AML-193 (cell line): ENCODE measurements at places on chromosomes 4 and X.

GRCh38 chr4:109302361-109303139, at the start of gene COL25A1:
Gene COL25A1, minus strand, starts transcription at chr4:109302658.
- DNase-seq = no peak

- DNase-seq = no peak
Observed at GRCh38 chr4:84547211-84547610, 35.7 kb upstream of the CDS1 start.

- no peak for DNase-seq
Observed at GRCh38 chrX:145631461-145631951, 186.1 kb upstream of the SLITRK2 start.

GRCh38 chr4:54384563-54384962, 155.5 kb downstream of the PDGFRA start:
- no peak for DNase-seq

GRCh38 chr4:43782391-43782790, 666.2 kb downstream of the KCTD8 start:
- DNase-seq = no peak

DNA sequence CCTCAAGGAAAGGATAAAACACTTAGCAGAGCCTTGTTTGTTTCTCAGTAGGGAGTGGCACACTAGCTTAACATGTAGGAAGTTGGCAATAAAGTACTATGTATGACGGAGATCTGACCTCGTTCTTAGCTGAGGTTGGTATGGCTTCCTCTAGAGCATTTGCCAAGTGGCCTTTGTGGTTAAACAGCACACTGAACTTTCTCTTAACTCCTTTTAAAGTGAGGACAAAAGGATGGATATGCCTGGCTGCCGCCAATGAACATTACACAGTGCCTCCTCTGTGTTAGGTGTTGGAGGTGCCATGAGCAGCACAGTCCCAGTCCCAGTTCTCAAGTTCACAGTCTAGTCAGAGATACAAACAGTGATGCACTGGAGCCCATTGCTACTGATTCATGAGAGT, 54.4 kb downstream of the VGLL1 start:
- no peak for DNase-seq

GRCh38 chr4:138085736-138086305, 156.3 kb downstream of the SLC7A11 start:
- no peak for DNase-seq

DNA sequence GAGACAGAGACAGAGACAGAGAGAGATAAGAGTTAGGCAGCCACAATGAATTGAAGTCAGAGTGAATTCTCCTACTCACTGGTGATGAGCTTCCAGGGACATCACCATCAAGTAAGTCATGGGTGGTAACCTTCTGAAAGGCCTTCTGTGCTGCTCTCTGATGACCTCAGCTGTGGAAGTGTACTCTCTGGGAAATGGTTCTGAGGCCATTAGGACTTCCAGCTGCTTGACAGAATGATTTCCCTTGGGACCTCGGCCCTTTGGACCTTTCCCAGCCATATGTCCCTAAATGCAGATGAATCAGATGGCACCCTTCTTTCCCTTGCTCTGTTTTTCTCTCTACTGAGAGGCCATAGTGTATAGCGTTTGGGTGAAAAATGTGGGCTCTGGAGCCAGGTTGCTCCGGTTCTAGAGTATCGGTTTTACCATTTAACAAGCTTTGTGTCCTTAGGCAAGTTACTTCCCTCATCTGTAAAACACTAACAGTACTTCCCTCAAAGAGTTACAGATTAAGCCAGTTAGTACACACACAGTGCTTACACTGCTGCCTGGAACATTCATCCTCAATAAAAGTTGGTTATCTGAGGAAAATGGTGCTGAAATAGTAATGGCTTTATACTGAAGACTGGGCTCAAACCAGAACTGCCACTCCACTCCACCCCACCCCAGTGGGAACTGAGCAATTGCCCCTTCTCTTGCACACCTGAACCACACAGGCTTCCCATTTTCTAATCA, 7.6 kb downstream of the SEPTIN11 start:
- no peak for DNase-seq

- DNase-seq = no peak
Observed at GRCh38 chr4:94758700-94759399, 1.1 kb downstream of the BMPR1B start.

DNA sequence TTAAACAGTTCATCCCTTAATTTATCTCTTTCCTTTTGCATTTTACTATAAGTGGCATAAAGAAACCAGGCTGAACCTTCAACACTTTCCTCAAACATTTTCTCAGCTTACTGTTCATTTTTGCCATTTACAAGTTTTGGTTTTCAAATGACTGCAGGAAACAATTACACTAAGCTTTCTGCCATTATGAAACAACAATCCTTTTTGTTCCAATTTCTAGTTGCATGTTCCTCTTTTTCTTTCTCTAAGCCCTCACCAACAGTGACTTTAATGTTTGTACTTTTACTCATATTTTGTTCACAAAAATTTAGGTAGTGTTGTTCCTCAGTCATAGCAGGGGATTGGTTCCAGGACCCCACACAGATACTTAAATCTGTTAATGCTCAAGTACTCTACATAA, 1526.1 kb downstream of the STIM2 start:
- no peak for DNase-seq
